ENCODE measurements at places on chromosomes 12 and 14. TPM values are rescaled to one million over a fixed set of nuclear protein-coding genes. Genes with fewer than 3 reads are reported as not detected.

- no peak overlapping the region for H3K27ac ChIP-seq
- no peaks in the 10 kb centered on the region for H3K36me3 ChIP-seq
- peaks cover 8% of the 10 kb centered on the region for H3K4me1 ChIP-seq
- H3K4me3 ChIP-seq, result no peak overlapping the region
- no peaks in the 10 kb centered on the region for H3K27me3 ChIP-seq
Measured at GRCh38 chr14:69504775-69505174, 20.2 kb downstream of the PLEKHD1 start.

DNA sequence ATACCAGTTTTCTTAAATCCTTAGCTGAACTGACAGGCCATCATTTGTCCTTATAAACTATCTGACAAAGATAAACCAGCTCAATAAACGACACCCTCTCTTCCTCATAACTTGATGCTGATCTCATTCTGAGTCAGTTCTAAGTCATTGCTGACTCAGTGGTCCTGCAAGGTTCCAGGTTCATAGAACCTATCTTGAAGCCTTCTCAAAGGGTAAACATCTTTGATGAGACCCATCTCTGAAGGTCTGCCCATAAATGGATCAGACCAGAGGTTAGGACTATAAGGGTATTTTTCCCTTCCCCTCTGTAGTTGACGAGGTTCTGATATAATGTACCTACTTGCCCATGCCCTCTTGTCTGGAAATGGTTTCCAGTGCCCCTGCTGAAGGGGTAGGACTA, 11.9 kb downstream of the NAA25 start:
- H3K36me3 ChIP-seq, result peaks cover 12% of the 10 kb centered on the region
- H3K4me1 ChIP-seq, result peaks cover 19% of the 10 kb centered on the region
- DNase-seq, result no peak
- H3K4me3 ChIP-seq, result no peak overlapping the region
- H3K27me3 ChIP-seq, result no peaks in the 10 kb centered on the region

DNA sequence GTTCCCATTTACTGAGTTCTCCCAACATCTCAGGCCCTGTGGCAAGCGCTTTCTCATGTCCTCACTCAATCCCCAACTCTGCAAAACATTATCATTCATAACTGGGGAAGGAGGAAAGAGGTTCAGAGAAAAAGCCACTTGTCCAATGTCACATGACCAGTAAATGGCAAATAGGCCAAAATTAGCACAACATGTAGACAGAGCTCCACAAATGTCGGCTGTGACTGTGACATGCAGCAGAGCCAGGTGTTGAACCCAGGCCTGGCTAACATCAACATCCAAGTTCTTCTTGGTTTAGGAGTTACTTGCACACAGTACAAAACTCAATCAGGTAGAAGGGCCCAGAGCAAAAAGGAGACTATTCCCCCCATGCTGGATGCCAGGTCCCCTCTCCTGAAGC, 10.8 kb downstream of the KCTD10 start:
- H3K4me1 ChIP-seq, result peaks cover 93% of the 10 kb centered on the region
- no peak overlapping the region for H3K4me3 ChIP-seq
- peaks cover 38% of the 10 kb centered on the region for H3K36me3 ChIP-seq
- DNase-seq, result no peak
- peak overlapping the region; percentile 93 for H3K27ac ChIP-seq

GRCh38 chr12:111942557-111942956, 70.4 kb downstream of the TMEM116 start:
- H3K27me3 ChIP-seq, result no peaks in the 10 kb centered on the region
- H3K36me3 ChIP-seq, result no peaks in the 10 kb centered on the region
- no peak overlapping the region for H3K4me3 ChIP-seq
- no peak for DNase-seq

GRCh38 chr12:49413010-49413409, 45.7 kb downstream of the SPATS2 start:
- no peaks in the 10 kb centered on the region for H3K36me3 ChIP-seq
- no peak overlapping the region for H3K27ac ChIP-seq
- no peak overlapping the region for H3K4me3 ChIP-seq
- no peaks in the 10 kb centered on the region for H3K27me3 ChIP-seq

GRCh38 chr12:12947902-12948301, 4.1 kb downstream of the GPRC5D start:
- H3K27me3 ChIP-seq, result no peaks in the 10 kb centered on the region
- H3K4me3 ChIP-seq, result no peak overlapping the region
- no peaks in the 10 kb centered on the region for H3K4me1 ChIP-seq
- no peaks in the 10 kb centered on the region for H3K36me3 ChIP-seq

GRCh38 chr12:85805654-85806053, 30.6 kb downstream of the RASSF9 start:
- H3K36me3 ChIP-seq, result no peaks in the 10 kb centered on the region
- no peak overlapping the region for H3K4me3 ChIP-seq
- no peak for DNase-seq
- no peaks in the 10 kb centered on the region for H3K27me3 ChIP-seq
- no peak overlapping the region for H3K27ac ChIP-seq

DNA sequence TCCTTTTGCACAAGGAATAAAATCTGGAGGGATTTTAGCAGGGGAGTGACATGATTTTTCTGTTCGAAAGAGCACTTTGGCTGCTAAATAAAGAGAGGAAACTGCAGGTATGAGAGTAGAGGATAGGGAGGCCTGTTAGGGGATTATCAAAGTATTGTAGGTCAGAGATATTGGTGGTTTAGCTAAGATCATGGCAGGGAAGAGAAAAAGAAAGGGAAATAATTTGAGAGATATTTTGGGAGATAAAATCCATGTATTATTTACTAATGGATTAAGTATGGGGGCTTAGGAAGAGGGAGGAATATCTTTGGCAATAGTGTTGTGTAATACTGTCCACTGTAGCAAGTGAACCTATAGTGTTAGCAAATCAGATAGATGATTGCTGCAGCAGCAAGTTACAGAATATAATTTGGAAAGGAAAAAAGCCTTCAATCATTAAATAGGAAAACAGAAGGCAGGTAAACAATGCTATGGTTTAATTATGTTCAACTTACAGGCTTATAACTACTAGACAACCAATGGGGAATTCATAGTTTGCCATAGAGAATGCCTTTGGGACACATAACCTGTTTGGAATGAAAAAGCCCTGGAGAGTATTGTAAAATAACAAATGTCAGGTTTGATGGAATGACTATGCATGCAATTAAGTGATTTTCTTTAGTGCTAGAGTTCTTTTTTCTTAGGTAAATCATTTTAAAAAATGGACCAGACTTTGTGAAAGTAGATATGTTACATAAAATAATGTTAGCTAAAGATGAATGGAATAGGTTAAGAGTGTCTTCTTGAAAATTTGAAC, 50.5 kb downstream of the ADIPOR2 start:
- peaks cover 37% of the 10 kb centered on the region for H3K4me1 ChIP-seq
- no peaks in the 10 kb centered on the region for H3K27me3 ChIP-seq
- H3K4me3 ChIP-seq, result no peak overlapping the region

DNA sequence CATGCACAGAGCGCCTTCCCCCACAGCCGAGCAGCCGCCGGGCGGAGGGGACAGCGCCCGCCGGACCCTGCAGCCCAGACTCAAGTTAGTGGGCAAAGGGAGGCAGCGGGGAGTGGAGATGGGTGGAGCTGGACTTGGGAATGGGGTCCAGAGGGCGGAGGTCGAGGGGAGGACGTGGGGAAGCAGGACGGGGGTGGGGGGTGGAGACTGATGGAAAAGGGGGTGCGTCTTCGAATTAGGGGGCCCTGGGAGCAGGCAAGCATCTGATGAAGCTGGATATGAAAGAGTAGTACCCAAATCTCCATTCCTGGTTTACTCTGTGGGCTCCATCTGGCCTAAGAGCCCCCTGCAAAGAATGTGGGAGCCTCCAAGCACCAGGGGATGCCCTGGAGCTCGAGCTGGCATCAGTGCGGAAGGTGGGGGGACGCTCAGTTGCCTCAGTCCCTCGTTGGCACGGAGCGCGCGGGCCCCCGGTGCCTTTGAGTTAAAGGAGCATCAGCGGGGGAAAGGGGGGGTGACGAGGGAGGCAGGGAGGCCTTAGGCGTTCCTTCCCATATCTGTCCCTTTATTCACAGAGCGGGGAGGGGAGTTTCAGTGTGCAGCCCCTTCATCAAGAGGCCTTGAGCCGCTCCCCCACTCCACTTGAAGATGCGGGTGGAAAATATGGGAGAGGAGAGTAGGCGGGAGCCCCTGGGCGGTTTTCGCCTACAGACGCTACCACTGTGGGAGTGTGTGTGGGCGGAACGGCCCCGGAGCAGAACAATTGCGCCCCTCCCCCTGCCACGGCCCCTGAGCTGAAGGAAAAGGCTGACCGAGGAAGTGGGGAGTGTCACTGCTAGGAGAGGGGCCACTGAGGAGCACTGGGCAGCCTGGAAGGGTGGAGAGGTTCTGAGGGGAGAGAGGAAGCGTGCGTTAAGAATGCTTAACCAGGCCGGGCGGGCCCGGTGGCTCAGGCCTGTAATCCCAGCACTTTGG, 644 bp downstream of the NAB2 start:
- peak overlapping the region; percentile 98 for H3K27ac ChIP-seq
- peaks cover 14% of the 10 kb centered on the region for H3K36me3 ChIP-seq
- DNase-seq, result peak; percentile 91

DNA sequence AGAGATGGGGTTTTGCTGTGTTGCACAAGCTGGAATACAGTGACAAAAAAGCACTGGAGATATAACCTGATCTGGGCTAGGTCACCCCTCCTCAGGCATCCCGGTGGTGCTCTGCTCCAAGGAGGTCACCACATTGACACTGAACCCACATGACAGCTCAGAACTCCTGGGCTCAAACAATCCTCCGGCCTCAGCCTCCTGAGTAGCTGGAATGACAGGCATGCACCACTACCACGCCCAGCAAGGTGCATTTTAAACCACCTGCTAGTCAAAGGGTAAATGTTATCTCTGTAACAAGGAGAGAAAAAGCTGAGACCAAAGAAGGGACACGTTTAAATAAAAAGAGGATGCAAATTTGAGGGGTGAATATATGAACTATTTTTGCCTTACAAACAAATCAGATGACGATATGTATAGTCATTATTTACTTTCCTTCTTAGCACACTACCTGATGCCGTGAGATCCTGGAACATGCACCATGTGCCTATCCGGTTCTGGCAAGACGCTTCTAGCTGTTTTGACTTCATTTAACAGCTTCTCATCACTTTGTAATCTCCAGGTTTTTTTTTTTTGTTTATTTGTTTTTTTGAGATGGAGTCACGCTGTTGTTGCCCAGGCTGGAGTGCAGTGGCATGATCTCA, 135.1 kb downstream of the PPM1H start:
- DNase-seq, result no peak
- no peaks in the 10 kb centered on the region for H3K4me1 ChIP-seq
- H3K27me3 ChIP-seq, result no peaks in the 10 kb centered on the region

Gene PIP4P1
- total RNA-seq, result 25.3 TPM

Gene IFI27L1
- total RNA-seq, result 17.4 TPM

Gene GLT8D2
- 7.7 TPM for total RNA-seq

Gene KRT75
- total RNA-seq, result not detected

Gene HNRNPA1
- total RNA-seq, result 446 TPM
